ENCODE measurements at places on chromosomes 13 and 19.

- DNase-seq, result no peak
These were observed 933.4 kb downstream of the SLITRK6 start for GRCh38 chr13:84865783-84866221.

GRCh38 chr13:110005563-110005962, 219.2 kb upstream of the IRS2 start:
- no peak for DNase-seq

DNA sequence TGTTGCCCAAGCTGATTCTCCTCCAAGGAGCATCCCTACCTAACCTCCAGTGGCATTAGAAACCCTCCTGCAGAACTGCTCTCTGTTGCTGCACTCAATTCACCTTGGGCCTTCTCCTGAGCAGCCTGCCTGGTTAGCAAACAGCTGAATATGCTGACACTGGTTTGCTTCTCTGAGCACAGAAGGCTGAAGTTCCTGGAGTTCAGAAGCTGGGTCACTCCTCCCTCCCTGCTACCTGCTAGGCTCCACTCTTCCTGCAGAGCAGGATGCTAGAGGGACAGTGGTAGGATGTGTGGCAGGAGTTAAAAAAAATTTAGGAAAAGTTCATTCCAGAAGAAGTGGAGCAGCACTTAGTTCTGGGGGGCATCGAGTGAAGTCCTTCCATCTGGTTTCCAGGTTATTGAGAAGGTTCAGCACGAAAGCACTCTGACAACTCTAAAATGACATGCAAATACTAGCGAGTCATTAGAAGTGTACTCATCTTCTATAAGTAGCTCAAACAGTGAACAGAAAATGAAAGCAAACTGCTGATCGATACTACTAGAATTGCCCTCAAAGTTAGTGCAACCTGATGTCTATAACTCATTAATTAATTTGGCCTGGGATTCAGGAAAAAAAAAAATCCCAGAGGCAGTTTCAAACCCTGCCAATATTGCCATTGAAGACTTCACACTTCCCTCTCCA, 293.7 kb downstream of the POU4F1 start:
- no peak for DNase-seq

GRCh38 chr19:49423985-49424303, 703 bp upstream of the PTH2 start:
- no peak for DNase-seq

GRCh38 chr19:30959011-30959410, 390.2 kb downstream of the TSHZ3 start:
- no peak for DNase-seq

DNA sequence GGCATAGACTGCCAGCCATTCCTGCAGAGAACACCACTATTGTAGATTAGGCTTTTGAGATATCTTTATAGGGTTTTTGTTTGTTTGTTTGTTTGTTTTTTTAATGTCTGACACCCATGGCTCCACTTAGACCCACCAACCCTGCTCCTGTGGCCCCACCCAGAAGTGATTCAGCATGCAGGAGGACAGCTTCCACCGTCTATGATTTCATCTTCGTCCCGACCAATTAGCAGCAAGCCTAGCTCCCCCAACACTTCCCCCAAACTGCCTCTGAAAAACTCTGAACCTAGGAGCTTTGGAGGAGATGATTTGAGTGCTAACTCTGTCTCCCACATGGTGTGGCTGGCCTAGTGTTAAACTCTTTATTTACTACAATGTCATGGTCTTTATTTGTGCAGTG, 108.3 kb upstream of the RXFP2 start:
- no peak for DNase-seq

- DNase-seq, result no peak
These were observed 107.9 kb downstream of the NALCN start for GRCh38 chr13:101308247-101309013.

- DNase-seq, result no peak
These were observed 3.8 kb downstream of the PRTN3 start for GRCh38 chr19:844546-844971.

GRCh38 chr13:20489185-20489820, 36.4 kb downstream of the CRYL1 start:
- DNase-seq, result no peak

- DNase-seq, result peak; percentile 59
These were observed 31.4 kb downstream of the PPP5C start for GRCh38 chr19:46378268-46378667.

DNA sequence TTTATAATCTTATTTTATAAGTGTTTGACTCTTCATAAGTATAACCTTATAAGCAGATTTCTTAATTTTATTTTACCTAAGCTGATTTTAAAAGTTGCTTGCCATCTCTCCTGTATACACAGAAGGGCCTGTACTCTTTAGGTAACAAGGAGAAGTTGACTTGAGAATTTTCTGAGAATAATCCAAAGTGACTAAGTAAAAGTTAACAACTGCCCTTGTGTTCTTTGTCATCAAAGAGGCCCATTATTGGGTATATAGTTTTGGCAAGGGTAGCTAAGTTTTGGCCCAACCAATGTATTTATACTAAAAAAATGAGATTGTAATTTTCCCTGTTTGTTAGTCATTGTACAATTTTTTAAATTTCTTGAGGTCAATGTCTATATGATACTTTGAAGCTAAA, 3.2 kb downstream of the LCP1 start:
- no peak for DNase-seq

- DNase-seq, result no peak
These were observed 21.5 kb downstream of the NFIC start for GRCh38 chr19:3387645-3388589.

DNA sequence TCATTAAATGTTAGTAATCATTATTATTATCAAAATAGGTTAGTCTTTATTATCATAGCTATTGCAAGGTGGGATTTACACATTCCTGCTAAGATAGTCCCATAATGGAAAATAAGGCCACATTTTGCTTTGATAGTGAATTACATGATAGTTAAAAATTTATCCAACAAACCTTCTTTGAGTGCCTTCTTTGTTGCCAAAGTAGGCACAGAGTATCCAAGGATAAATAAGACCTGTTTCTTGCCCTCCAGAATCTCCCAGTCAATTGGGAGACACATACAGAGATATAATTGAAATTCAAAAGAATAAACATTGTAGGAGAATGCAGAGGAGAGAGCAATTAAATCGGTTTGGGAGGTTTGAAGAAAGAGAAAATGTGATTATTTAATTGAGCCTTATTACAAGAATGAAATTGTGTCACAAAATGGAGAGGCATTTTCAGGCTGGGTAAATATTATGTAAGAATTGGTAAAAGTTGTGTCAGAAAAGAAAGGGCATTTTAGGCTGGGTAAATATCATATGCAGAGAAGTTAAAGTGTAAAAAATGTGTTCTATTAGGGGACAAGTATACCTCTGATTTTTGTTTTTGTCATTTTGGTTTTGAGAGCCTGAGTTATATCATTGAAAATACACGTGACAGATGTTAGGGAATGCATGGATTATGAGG, 189.3 kb downstream of the POU4F1 start:
- no peak for DNase-seq

DNA sequence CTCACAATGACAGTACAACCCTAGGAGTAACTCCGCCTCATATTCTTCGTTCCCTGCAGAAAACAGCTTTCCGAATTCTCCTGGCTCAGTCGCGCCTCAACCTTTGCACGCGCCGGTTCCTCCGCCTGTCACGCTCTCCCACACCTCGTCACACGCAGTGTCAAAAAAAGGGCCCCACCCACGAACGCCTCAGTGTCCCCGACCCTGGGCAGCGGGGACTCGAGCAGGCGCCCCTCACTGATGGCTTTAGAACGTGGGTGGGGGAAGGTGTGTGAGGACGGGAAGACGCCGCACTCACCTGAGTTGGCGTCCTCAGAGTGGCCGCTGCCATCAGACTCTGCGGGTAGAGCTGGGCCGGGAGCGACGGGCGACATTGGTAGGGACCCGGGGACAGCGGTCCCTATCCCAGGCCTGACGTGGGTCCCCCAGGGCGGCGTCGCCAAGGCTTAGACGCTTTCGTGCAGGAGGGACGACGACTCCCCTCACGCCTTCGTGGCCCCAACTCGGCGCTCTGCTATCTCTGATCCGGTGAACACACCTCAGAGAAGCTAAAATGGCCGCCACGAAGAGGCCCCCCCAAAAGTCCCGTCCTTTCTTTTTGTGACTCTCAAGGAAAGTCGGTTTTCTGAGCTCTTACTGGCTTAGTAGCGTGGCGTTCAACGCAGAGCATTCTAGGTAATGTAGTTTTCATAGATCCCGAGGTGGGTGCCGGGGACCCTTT, at the start of gene ZNF154:
TSS of gene ZNF154 (minus strand) at position 564 of the 721 bp plus-strand sequence. CDS start at position 331, 233 bp downstream.
- DNase-seq, result no peak
